ENCODE measurements at places on chromosomes 16 and 17. TPM values are rescaled to one million over a fixed set of nuclear protein-coding genes. Genes with fewer than 3 reads are reported as not detected.
A peak's percentile ranks its signal among the peaks of the same experiment; 100 is the strongest.

DNA sequence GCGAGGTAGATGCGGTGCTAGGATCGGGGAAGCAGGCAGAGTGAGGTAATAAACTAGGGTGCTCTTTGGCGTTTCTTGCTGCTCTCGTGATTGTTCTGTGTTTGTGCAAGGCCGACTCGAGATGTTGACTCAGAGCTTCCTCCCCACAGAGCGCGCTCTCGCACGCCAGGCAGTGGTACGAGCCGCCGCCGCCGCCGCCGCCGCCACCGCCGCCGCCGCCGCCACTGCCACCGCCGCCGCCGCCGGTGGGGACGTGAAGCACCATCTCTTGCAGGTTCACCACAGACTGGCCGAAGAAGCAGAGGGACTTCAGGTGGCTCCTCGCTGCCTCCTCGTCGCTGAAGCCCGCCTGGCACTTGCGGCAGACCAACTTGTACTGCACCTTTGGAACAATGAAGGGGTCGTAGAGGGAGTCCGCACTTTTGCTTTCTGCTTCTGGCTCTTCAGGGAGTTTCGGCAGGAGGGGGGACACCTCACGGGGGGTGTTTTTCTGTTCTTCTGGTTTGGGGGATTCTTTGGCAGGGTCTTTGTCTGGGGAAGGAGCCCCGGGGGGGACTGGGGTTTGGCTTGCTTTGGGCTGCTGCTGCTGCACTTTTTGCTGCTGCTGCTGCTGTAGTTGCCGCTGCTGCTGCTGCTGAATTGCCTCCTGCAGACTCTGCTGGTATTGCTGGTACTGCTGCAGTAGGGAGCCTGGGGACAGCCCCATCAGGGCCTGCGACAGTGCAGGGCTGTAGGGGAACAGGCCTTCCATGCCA, 260.2 kb downstream of the ZFHX3 start:
- peak; percentile 19 for DNase-seq

The SHBG gene
- total RNA-seq: not detected

The KRTAP17-1 gene
- not detected for total RNA-seq

DNA sequence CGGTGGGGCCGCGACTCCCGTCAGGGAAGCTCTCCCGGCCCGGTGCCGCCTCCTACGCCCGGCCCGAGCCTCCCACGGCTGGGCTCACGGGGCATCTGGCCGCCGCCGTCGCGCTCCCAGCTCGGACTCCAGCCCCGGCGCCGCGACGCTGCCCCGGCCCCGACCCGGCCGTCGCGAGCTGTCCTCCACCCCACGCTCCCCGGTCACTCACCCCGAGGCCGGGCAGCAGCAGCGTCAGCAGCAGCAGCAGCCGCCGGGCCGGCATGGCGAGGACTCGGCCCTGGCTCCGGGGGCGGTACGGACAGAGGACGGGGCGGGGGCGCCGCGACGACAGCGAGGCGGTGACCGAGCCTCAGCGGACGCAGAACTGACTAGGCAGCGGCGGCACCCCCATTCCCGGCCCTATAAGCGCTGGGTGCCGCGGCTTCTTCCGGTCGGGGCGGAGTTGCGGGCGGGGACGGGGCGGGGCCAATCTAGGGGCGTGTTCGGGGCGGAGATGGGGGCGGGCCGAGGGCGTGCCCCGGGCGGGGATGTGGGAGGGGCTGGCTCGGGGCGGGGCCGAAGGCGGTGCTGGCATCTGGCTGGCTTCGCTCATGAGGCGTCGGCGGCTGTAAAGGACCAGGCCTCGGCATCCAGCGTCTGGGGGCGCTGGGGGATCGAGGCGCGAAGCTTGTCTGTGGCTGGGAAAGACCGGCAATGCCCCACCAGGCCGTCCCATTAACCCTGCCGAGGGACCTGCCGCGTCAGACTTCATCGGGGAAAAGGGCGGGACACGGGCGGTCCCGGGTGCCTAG, at the start of gene ERN1:
Gene ERN1, minus strand, starts transcription at position 380 of the 794 bp plus-strand sequence. Its CDS starts 115 bp downstream, at position 265.
- DNase-seq: peak; percentile 93

The KRTAP4-5 gene
- not detected for total RNA-seq

DNA sequence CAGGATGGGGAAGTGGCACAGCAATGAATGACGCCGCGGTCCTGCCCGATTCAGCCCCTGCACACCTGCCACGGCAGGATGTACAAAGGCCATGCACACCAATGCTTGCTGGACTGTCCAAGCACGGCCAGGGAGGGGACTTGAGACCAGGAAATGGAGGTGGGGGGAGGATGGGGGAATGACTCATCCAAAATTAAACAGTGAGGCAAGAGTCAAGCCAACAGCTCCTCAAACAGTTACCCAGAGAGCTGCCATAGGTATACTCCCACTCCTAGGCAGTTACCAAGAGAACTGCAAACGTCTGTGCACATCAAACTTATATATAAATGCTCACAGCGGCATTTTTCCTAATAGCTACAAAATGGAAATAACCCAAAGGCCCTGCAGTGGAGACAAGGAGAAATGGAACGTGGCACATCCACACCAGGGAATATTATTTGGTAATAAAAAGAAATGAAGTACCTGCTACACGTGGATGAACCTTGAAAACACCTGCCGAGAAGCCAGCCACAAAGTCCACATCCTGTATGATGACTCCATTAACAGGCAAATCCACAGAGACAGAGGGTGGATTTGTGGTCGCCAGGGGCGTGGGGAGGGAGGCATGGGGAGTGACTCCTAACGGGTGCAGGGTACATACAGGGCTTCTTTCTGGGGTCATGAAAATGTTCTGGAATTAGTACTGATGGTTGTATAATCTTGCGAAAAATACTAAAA, 54.1 kb downstream of the VAC14 start:
- peak; percentile 74 for DNase-seq

GRCh38 chr16:73054813-73055482, 7.0 kb upstream of the ZFHX3 start:
- no peak for DNase-seq

All from NCI-H460 (cell line).